ENCODE measurements at places on chromosomes 16 and 17.

GRCh38 chr17:49776551-49777300 is 11.8 kb upstream of the KAT7 start:
- peak; percentile 46 for DNase-seq

DNA sequence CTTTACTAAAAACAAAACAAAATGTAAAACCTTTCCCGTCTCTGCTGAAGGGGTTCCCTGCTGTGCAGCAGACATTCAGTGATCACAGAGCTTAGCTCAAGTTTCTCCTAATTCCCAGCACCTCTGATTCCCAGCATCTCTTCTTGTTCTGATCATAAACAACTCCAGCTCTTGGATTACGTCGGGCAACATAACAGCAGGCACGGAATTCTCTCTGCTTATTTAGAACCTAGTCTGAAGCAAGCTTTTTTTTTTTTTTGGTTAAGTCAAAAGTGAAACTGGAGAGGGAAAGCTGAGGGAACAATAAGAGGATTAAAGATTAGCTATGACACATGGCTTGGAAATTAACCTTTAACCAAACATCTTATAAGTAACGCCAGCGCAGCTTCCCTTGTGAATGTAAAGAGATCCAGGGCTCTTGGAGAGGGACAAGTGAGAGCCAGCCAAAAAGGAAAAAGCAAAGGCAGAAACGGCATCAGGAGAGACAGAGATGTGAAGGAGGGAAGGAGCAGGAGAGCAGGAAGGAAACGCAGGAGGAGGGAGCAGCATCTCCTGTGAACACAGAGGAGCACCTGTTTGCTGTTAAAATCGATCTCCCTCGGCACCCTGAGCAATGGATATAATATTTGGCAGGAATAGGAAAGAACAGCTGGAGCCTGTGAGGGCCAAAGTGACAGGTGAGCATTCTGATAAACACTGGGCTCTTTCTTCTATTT is at the start of gene BCO1:
Gene BCO1, plus strand, starts transcription at position 394 of the 716 bp plus-strand sequence. Its CDS starts 220 bp downstream, at position 614.
- no peak for DNase-seq

DNA sequence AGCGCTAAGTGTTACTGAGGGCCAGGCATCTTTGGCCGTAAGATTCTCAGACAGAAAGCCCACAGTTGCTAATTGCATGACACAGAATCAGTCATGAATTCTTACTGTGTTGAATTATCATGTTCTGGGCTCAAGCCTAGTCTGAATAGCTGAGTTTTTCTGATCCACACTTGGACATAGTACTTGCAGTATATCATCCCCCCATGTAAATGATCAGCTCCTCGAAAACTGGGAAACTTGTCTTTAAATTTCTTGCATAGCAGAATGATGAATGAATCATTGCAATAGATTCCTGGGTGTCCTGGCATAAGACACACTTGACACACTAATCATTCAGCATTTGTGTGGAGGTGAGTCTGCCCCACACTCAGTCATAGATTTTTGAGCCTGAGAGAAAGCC is 2.2 kb downstream of the MLYCD start:
- DNase-seq, result no peak

- no peak for DNase-seq
Measured at GRCh38 chr17:79223953-79224352, 149.3 kb downstream of the ENGASE start.

GRCh38 chr16:14452066-14452465 is 178.0 kb downstream of the PARN start:
- no peak for DNase-seq

- DNase-seq, result peak; percentile 65
Measured at GRCh38 chr16:50657241-50657640, 23.9 kb downstream of the SNX20 start.

GRCh38 chr16:86572041-86572521 is 5.5 kb downstream of the FOXC2 start:
- DNase-seq, result no peak

GRCh38 chr17:66469890-66470289 is 167.5 kb downstream of the PRKCA start:
- DNase-seq, result no peak

GRCh38 chr16:65281586-65281985 is 159.7 kb upstream of the CDH11 start:
- DNase-seq, result no peak

GRCh38 chr16:88878967-88879787 is 12.7 kb upstream of the PABPN1L start:
- no peak for DNase-seq

GRCh38 chr16:51877686-51878085 is 669.3 kb downstream of the TOX3 start:
- DNase-seq, result no peak

DNA sequence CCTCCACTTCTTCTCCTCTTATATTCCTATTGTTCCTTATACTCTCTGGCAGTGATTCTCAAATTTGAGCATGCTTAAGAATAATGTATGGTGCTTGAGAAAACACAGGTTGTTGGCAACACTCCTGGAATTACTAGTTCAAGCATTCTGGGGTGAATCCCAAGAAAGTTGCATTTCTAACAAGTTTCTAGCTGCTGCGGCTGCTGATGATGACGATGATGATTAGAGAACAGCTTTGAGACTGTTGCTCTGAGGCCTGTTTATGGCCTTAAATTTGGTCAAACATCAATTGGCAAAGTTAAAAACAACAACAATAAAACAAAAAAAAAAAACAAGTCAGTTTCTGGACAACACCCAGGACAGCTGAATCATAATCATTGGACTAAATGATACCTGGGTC is 961.9 kb downstream of the CDH11 start:
- no peak for DNase-seq

DNA sequence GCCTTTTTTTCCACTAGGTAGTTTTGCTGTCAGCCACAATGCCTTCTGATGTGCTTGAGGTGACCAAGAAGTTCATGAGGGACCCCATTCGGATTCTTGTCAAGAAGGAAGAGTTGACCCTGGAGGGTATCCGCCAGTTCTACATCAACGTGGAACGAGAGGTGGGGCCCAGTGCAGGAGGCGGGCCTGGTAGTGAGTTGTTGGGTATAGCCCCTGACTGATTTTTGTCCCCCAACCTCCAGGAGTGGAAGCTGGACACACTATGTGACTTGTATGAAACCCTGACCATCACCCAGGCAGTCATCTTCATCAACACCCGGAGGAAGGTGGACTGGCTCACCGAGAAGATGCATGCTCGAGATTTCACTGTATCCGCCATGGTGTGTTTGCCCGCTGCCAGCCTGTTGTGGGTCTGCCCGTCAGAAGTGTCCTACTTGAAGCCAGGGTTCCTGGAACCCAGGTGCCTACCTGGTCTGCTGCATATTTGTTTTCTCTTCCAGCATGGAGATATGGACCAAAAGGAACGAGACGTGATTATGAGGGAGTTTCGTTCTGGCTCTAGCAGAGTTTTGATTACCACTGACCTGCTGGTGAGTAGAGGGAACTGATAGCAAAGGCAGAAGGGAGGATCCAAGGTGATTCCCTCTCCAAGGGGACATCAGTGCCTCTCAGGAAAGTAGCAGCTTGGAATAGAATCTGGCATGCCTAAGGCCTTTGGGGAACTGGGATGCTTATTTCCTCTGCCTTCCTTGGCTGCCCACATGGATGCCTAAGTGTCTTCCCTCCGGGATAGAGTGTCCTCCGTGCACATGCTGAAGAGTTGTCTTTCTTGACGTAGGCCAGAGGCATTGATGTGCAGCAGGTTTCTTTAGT is 1.9 kb upstream of the CD68 start:
- DNase-seq, result no peak

- no peak for DNase-seq
Measured at GRCh38 chr16:75617121-75617520, 6.0 kb downstream of the ADAT1 start.

GRCh38 chr17:74968361-74968780 is 4.2 kb downstream of the HID1 start:
- no peak for DNase-seq

GRCh38 chr17:80168371-80168770 is 1.5 kb upstream of the CARD14 start:
- DNase-seq, result no peak

DNA sequence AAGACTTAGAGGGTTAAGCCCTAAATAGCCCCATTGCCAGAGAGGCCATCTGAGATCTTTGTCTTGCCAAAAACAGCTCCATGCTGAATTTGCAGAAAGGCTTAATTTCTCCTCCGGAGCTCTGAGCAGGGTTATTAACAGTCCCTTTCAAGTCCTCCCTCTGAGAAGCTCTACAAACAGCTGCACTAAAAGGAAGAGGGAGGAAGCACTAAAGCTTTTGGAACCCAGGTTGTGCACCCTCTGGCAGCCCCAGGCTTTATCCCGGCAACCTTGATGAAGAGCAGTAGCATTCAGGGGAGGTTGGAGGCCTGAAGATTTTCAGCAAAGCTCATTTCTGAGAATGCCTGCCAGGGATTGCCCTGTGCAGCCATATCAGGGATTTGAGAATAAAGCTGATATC is 554.7 kb downstream of the RBFOX1 start:
- DNase-seq, result no peak

- DNase-seq, result no peak
Measured at GRCh38 chr17:39628655-39629493, 2.1 kb downstream of the PPP1R1B start.

GRCh38 chr16:85709766-85710585 is 21.2 kb upstream of the GINS2 start:
- no peak for DNase-seq

GRCh38 chr16:17325476-17326143 is 145.2 kb downstream of the XYLT1 start:
- DNase-seq, result no peak

GRCh38 chr17:82006468-82007227 is 16.0 kb downstream of the CENPX start:
- DNase-seq, result no peak

DNA sequence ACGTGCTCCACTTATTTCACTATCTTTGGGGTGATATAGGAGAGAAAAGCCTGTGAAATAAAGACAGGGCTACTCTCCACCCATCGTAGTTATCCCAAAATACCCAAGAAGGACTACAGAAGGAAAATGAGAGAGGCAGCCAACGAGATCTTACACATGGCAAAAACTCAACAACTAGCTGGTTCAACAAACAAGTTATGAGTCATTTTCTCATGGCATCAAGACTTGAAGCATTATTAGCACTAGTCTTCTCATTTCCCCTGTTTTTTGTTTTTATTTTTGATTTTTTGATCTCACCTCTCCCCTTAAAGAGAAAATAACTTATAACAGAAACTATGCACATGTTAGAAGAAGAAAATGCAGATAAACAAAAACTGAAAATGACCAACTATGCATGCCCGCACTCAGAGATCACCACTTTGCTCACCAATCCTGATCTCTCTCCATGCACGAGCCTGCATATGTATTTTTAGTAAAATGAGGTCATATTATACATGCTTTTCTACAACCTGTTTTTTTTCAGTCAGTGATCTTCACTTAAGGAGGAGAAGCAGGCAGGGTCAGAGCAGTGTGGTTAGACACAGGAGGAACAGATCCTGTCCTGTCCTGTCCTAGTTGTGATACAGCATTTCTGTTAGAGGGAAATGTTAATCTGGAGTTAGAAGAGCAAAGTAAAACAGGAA is 22.8 kb downstream of the FAM117A start:
- DNase-seq, result no peak

- no peak for DNase-seq
Measured at GRCh38 chr16:50868577-50868976, 126.7 kb downstream of the CYLD start.

GRCh38 chr17:63224644-63225043 is 221.5 kb downstream of the CYB561 start:
- no peak for DNase-seq

DNA sequence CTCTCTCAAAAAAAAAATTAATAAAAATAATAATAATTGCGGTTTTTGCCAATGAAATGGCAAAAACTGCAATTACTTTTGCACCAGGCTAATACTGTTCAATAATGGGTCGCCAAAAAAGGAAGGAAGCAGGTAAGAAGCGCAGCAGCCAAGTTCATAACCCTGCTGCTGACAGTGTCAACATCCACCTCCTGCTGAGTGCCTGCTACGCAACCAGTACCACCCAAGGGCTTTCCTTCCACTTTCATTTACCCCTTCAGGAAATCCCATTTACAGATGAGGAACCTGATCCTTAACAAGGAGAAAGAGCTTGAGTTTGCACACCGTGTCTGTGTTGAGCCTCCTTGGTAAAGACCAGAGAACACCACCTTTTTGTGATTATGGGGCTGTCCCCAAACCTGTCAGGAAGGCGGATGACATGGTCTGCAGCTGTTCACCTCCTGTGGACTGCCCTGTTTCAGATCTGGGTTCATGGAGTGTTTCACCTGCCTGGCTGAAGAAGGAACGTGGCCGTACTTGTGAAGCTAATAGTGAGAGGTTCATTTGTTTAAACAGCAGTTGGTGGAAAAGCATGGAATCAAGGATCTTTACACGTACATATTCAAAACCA is 378.0 kb downstream of the SLC39A11 start:
- DNase-seq, result peak; percentile 9
